ENCODE measurements at places on chromosomes 7 and 10.

GRCh38 chr10:73886661-73887293 lies 12.4 kb upstream of the CAMK2G start:
- no peak for DNase-seq

DNA sequence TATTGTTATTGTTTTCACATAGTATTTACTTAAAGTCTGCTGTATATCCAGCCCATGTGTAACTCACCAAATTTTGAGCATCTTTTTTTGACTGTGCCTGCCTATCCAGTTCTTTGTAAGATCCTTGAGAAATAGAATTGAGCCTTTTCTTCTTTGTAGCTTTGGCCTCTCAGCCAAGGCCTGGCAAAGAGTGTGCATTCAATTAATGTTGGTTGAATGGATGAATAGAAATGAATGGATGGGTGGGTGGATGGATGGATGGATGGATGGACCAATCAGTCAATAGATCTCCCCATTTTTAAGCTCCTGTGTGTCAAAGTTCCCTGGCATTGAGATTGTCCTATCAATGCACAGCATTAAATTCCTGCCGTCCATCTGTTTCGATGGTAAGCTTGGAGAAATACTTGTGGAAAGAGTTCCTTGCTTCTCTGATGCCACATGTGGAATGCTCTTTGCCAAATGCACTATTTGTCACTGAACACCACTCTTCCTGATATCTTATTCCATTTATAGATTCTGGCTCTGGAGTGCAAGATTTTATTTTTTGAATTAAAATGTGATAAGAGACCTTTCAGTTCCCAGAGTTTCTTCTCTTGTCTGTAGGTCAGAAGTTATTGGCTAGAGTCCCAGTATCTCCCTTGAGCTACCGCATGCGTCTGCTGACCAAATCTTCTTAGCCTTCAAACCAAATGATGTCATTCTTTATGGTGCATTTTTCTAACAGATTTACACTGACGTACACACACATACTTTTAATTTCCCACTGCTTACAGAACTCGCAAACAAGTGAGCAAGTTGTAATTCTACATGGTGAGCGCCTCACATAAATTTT lies 20.7 kb upstream of the ADRB1 start:
- no peak for DNase-seq

- no peak for DNase-seq
Measured at GRCh38 chr10:47346581-47347302, 1.4 kb upstream of the RBP3 start.

DNA sequence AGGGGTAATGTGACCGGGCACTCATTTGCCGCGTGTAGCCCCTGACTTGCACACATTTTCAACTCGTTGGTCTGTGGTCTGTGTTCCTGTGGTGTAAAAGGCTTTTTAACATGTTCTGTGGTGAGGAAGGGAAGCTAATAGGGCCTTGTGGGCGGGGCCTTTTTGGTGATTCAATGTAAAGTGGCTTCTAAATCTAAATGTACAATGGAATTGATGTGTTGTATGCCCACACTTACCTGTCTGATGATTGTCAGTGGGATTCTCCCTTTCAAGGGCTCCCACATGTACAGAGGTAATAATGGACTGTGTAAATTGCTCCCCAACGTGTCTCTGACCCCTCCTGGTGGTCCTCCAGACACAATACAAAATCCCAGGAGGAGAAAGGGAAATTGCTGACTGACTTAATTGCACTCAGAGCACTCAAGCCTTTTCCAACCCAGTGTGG lies 43.1 kb upstream of the GATAD1 start:
- DNase-seq = no peak

DNA sequence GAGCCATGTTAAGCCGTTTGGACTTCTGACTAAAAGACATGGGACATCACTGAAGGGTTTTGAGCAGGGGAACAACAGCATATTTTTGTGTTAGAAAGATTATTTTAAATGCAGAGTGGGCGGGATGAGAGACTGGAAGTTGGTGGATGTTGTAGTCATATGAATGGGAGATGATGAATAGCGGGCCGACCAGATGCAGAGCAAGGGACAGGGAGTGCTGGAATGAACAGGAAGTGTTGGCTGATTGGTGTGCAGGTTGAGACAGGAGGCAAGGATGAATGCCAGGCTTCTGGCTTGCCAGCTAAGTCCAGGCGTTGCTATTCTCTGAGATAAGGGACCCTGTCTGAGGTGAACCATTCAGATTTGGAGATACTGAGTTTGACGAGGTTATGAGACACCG lies 38.0 kb downstream of the GAD2 start:
- no peak for DNase-seq

GRCh38 chr10:3487228-3487627 lies 297.8 kb downstream of the KLF6 start:
- DNase-seq = no peak

DNA sequence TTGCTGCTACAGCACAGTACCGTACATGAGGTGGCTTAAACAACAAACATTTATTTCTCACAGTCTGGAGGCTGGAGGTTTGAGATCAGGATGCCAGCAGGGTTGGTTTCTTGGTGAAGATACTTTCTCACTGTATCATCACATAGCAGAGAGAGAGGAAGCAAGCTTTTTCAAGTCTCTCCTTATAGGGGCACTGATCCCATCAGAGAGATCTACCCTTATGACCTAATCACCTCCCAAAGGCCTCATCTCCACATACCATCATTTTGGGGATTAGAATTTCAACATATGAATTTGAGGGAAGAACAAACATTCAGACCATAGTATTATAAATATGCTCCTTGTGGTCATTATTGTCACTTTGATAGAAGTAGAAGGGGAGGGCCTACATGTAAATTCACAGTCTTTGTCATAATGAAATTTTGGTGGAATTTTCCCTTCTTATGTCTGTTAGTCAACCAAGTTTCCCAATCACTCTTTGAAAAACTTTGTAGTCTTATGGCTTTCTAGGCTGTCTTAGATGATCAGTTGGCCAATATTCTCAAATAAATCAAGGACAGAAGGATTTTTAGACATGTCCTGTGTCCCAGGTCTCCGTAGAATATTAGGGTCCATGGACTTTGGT lies 606.2 kb downstream of the LRMDA start:
- DNase-seq = no peak

DNA sequence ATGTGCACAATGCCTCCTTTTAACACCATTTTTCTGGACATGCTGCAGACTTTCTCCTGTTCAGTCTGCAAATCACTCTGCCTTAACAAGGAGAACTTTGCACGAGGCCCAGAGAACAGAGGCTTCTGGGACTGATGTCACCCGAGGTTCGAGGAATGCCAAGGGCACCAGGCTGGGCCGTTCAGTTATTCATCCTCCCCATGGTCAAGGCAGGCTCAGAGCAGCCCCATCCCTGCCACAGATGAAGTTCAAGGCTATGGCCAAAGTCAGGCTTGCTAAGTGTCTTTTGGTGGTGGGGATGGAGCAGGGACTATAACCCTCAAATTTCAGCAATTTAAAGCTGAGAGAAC lies 9.4 kb upstream of the DUSP5 start:
- no peak for DNase-seq

DNA sequence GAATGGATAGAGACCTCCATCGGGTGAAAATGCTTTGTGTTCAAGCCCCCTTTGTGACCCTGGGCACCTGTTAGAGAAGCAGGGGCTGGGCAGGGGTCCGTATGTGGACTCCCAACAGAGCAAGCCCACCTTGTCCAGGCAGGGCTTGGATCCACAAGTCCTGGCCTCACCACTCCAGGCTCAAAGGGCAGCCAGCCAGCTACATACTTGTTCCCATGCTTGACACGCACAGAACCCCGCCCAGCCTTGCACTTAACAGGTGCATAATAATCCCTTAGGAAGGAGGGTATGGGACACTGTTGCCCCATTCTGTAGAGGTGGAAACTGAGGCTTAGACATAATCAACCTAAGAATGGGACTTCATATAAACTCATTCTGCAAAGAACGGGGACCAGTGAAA lies 160.6 kb downstream of the PRKAG2 start:
- no peak for DNase-seq

GRCh38 chr10:6191147-6191546 lies 11.6 kb upstream of the PFKFB3 start:
- DNase-seq = no peak

DNA sequence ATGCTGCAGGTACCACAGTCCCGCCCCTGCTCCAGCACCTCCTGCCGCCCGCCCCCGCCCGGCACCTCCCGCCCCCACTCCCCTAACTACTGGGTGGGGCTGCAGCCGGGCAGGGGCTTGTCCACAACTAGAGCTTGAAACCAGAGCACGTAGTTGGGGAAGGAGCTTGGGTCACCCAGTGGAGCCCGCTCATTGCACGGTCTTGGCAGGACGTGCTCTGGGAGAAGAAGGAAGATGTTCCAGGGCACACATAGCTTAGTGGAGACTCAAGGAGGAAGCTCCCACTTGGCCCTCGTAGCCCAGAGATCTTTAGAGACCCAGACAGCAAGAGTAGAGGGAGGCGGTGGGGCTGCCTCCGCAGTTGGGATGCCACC lies 692 bp downstream of the IGFBP1 start:
- no peak for DNase-seq

DNA sequence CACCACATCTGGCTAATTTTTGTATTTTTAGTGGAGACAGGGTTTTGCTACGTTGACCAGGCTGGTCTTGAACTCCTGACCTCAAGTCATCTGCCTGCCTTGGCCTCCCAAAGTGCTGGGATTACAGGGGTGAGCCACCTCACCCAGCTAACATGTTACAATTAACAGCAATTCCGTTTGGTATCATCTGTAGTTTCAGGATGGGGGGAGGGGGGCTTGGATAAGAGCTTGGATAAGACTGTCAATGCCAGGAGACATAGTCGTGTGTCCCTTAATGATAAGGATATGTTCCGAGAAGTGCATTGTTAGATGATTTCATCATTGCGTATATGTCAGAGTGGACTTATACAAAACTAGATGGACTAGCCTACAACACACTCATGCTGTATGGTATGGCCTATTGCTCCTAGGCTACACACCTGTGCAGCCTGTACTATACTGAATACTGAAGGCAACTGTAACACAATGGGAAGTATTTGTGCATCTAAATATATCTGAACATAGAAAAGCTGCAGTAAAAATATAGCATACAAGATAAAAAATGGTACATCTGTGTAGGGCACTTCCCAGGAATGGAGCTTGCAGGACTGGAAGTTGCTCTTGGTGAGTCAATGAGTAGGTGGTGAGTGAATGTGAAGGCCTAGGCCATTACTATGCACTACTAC lies 103.9 kb upstream of the TNS3 start:
- no peak for DNase-seq

- DNase-seq = no peak
Measured at GRCh38 chr10:70302292-70302691, 18.5 kb upstream of the NPFFR1 start.

DNA sequence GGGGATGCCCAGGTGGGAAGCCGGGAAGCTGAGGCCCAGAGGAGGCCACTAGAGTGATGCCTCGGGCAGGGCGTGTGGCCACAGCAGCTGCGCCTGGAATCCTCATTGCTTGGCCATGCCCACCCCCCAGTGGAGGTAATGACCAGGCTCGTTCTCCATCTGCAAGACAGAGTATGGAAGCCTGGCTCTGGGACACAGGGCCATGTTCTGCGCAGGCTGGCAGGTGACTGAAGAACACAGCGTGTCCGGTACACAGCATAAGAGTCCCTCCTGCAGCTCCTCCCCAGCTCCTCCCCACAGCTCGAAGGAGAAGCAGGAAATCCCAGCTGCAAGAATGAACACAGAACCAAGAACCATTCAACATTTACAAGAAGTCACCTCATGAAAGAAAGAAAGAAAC lies 64.8 kb downstream of the SMURF1 start:
- peak; percentile 21 for DNase-seq

- DNase-seq = no peak
Measured at GRCh38 chr10:97532935-97533671, 34.4 kb downstream of the UBTD1 start.

DNA sequence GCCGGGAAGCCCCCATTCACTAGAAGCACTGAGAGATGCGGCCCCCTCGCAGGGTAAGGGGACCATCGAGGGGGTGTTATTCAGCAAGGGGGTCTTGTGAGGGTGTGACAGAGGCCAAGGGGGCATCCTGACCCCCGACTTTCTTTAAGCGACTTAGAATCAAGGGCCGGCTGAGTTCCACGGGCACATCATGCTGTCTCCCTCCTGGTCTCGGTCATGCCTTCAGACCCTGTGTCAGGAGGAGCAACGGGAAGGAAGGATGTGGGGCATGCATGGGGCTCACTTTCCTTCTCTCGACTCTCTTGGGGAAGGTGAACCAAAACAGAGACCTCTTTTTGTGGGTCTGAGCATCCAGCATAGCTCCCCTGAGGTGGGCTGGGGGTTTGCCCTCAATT lies 2.5 kb downstream of the ACSL5 start:
- no peak for DNase-seq

DNA sequence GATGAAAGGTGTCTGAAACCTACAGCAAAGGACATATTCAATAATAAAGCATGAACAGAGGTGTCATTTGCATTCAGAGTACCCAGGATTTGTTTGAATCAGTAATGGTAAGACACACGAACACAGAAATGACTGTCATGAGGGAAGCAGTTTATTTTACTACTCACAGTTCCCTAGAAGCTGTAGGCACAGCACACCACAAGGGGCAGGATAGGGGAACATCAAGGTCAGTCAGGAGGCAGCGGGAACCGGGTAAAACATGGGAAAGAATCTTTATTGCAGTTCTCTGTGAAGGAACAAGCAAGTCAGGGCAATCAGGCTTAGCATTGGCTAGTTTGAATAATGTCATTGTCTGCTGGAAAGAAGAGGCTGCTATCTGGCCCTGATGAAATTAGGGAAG lies 70.2 kb upstream of the PDSS1 start:
- DNase-seq = no peak

GRCh38 chr7:42233695-42234331 lies 3.2 kb downstream of the GLI3 start:
- peak; percentile 34 for DNase-seq
